Brain (organoid and tissue), 16 donors: ENCODE measurements at places on chromosomes 7 and 10. TPM values are rescaled to one million over a fixed set of nuclear protein-coding genes. Genes with fewer than 3 reads are reported as not detected.
A peak's percentile ranks its signal among the peaks of the same experiment; 100 is the strongest.

DNA sequence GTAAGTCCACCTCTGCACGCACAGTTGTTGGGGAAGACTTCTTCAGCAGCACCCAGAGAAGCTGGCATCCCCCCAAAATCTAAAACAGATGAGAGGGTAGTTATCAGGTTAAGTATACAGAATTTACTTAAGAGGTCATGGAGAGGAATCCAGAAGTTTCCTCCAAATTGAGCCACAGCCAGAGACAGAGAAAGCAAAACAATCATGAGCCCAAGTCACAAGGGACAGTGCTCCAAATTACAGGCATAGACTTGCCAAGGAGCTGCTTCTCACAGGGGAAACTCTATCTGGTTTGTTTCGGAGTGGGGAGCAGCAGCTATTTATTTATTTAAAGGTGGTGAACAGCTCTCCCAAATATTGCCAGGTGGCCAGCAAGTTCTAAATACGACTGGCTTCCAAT is 308.4 kb downstream of the SKIDA1 start:
- no peak for DNase-seq

DNA sequence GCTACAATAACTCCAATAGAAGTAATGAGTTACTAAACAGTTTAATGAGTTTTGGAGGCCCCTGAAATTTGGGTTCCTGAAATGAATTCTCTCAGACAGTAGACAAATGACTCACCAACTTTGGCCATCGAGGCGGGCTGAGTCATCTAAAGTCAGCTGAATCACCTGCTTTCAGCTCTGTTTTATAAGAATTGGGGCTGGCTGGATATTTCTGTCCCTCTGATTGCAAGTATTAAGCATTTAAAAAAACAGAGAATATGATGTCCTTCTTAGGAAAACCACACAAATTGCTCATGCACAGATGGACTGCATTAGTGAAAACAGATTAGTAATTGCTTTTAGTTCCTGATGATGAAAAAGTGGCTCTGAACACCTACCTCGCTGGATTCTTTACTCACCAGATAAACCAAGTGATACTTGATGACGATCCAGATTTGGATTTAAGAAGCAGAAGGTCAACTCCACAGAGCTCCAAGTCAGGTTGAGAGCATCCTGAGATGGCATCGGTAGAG is 59.1 kb downstream of the ZNF365 start:
- DNase-seq = no peak

DNA sequence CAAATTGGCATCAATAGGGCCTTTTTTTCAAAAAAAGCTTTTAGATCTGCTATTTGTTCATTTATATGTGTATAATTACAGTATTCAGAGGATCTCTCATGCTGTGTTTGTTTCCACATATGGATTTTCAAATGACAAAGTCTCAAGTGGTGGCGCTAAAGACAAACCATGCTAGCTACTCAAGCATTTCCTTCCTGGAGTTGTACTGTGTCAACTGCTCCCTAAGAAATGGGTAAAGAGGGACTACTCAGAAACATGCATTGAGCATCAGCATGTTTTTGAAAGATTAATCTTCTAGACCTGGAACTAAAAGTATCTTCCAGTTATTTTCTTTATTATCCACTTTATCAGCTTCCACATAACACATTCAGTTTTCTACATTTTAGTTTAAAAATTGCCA is 12.7 kb downstream of the CNTNAP2 start:
- peak; percentile 73 for DNase-seq

GRCh38 chr7:98866765-98867164 is 3.0 kb downstream of the TMEM130 start:
- no peak for DNase-seq

C10orf53 gene
- not detected for polyA plus RNA-seq
